Left renal cortex interstitium (tissue), 4 donors: ENCODE measurements at places on chromosomes 13 and 19. TPM values are rescaled to one million over a fixed set of nuclear protein-coding genes. Genes with fewer than 3 reads are reported as not detected.

Gene PCDH9
- 12.9 TPM for polyA plus RNA-seq

Gene MEDAG
- polyA plus RNA-seq, result 0.79 TPM

Gene VN1R2
- polyA plus RNA-seq, result 0.17 TPM

Gene FLT3LG
- 4.3 TPM for polyA plus RNA-seq

Gene IGFL2
- polyA plus RNA-seq, result not detected

Gene LSM7
- polyA plus RNA-seq, result 122 TPM

Gene ANGPTL4
- 4.9 TPM for polyA plus RNA-seq

Gene LAIR1
- polyA plus RNA-seq, result 5.6 TPM

Gene POU4F1
- polyA plus RNA-seq, result 0.04 TPM

Gene ZNF506
- polyA plus RNA-seq, result 36.7 TPM

Gene CLEC17A
- polyA plus RNA-seq, result 0.23 TPM

Gene PNMA8A
- polyA plus RNA-seq, result 75.2 TPM

Gene C5AR1
- polyA plus RNA-seq, result 3.8 TPM

Gene KIR2DL4
- not detected for polyA plus RNA-seq

DNA sequence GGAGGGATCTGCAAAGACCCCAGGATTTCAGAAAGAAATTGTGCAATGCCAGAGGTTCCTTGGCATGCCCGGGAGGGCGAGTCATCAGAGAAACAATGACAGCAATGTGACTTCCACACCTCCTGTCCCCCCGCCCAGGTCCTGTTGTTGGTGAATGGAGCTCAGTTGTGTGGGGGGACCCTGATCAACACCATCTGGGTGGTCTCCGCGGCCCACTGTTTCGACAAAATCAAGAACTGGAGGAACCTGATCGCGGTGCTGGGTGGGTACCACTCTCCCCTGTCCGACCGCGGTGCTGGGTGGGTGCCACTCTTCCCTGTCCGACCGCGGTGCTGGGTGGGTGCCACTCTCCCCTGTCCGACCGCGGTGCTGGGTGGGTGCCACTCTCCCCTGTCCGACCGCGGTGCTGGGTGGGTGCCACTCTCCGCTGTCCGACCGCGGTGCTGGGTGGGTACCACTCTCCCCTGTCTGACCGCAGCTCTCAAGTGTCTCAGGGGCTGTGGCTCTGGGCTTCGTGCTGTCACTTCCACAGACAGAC is 5.2 kb upstream of the F10 start:
- no peak for DNase-seq

DNA sequence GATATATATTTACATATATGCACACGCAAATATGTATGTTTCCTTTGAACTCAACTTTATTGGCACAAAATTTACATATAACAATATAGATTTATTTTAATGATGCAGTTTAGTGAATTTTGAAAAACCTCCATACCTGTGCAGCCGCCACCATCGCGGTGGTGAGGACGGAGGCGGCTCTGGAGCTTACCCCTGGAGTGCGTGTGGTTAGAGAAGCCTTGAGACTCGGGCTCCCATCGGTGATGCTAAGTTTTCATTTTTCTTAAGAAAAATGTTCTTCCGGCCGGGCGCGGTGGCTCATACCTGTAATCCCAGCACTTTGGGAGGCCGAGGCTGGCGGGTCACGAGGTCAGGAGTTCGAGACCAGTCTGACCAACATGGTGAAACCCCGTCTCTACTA is 31.8 kb downstream of the GJA3 start:
- no peak for DNase-seq

DNA sequence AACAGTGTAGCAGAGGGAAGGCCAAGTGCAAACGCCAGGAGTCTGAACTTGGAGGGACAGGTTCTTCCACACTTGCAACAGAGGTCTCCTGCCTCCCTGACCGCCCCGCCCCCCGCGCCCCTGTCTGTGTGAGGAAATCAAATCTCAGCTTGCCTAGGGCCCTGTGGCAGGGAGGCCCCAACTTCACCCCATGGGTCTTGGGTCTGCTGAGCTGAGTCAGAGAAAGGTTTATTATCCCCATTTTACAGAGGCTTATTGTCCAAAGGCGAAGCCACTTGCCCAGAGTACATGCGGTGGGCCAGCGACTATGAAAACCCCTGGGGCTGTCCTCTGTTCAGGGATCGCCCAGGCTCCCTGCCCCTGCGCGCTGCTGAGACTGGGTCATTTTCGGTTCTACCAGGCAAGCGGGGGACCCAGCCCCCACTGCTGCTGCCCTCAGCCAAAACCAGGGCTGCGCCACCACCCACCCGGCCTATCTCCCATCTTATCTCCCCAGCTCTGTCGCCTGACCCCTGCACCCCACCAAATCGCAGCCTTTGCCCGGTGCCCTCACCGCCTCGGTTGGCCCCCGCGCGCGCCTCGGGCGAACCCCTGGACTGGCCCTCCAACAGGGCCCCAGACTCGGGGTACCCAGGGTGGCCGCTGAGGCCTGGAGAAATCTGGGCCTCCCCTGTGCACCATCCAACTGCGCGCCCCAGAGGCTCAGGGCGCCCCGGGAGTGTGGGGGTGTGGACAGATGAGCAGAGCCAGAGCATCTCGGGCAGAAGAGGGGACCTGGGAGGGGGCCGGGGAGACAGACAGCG is 850 bp upstream of the CERS4 start:
- no peak for DNase-seq

DNA sequence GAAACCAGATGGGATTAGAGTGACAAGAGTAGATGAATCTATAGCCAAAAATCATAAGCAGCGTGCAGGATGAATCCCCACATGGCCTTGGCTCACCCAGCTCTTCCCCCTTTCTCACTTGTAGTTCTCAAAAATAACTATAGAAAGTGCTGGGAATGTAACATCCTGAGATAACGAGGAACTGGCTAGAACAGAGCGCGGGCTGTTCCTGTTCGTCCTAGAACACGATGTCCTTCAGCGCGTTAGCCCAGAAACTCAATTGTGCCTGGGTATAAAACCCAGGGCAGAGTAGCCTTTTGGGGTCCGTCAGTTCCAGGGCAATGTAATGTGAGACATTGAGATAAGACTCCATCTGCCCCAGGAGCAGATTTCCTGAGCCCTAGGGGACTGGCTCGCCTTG is 326.2 kb downstream of the TSHZ3 start:
- DNase-seq, result no peak

GRCh38 chr19:45110851-45111266 is 17.9 kb downstream of the PPP1R37 start:
- DNase-seq, result no peak

DNA sequence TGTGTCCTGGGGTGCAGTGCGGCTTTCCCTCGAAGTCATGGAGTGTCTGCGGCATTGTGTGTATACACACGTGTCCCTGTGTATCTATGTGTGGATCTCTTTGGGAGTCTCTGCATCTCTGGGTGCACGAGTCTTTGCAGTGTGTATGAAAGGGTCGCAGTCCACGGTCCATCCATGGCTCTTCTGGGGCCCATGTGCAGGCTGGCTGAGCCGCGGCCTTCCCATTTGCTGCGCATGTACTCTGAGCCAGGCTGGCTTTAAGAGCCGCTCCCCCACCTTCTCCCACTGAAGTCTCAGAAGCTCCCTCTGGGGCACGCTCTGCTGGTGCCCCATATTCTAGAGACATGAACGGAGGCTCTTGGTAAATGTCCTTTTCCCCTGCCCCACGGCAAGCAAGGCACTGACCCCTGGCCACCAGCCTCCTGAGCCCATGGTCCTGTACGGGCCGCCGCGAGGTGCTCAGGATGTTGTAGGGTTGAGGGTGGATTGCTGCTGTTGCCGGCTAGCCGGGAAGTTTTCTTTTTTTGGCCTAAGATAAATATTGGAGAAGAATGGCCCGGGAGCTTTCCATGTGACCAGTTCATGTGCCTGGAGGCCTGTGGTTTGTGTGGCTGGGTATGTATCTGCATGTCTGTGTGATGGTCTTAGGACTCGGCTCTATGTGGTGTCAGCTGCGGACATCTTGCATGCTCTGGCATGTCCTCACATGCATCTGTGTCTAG is 31.9 kb downstream of the PAK4 start:
- DNase-seq, result no peak

GRCh38 chr19:10374931-10375330 is 5.4 kb downstream of the TYK2 start:
- no peak for DNase-seq

- DNase-seq, result no peak
Observed at GRCh38 chr13:41019011-41019487, at the start of gene ELF1. Gene ELF1 (minus strand): TSS chr13:41019316. CDS start chr13:40982054, 37,262 bp downstream.

DNA sequence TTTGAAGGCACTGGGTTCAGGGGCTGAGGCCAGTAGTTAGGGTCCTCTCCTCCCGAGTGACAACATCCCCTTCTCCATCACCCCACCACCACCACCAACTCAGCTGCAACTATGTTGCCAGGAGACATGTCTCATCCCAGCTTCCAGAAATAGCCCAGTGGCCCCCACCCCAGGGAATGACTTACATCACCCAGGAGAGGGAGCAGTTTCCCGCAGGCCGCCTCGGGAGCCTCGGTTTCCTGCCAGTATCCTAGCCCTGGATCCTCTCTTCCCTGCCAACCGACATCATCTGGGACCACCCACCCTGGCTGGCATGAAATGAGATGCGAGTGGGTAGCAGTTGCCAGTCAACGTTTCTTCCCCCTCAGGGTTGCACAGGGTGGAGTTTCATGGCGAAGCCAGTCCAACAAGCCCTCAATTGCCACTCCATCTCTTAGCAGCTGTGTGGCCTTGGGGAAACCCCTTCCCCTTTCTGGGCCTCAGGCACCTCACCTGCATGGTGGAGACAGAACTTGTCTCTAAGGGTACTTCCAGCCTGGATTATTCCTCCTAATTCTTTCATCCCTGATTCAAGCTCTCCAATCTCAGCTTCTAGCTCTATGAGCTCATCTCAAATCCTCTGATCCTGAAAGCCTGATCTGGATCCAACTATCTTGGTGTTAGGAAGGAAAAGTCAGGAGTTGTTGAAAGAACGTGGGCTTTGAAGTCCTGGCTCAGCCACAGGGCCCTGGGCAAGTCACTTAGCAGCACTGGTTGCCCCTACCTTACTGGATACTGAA is 3.9 kb upstream of the GSK3A start:
- DNase-seq, result no peak

DNA sequence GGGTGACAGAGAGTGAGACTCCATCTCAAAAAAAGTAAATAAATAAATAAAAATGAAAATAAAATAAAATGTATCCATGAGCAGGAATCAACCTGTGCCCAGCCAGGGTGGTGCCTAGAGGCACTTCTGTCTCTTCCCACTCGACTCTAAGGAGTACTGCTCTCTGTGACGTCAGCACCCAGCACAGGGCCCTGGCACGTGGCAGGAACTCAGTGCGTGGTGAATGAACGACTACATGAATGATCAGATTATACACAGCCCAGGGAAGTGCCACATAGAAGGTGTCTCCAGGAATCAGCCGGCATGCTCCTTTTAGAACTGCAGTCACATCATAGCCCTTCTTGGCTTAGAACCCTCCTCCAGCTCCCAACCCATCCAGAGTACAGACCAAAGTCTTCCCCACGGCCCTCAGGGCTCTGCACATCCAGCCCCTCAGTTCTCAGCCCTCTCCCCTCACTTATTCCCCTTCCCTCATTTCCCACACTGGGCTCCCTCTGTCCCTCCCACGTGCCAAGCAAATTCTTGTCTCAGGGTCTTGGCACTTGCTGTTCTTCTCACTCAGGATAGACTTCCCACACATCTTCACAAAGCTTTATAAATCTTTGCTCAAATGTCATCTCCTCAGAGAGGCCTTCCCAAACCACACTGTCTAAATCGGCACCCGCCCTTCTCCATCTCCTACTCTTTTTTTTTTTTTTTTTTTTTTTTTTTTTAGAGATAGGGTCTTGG is 4.2 kb downstream of the CLIP3 start:
- DNase-seq, result no peak

- no peak for DNase-seq
Observed at GRCh38 chr19:49391581-49392399, 3.7 kb downstream of the KASH5 start.

DNA sequence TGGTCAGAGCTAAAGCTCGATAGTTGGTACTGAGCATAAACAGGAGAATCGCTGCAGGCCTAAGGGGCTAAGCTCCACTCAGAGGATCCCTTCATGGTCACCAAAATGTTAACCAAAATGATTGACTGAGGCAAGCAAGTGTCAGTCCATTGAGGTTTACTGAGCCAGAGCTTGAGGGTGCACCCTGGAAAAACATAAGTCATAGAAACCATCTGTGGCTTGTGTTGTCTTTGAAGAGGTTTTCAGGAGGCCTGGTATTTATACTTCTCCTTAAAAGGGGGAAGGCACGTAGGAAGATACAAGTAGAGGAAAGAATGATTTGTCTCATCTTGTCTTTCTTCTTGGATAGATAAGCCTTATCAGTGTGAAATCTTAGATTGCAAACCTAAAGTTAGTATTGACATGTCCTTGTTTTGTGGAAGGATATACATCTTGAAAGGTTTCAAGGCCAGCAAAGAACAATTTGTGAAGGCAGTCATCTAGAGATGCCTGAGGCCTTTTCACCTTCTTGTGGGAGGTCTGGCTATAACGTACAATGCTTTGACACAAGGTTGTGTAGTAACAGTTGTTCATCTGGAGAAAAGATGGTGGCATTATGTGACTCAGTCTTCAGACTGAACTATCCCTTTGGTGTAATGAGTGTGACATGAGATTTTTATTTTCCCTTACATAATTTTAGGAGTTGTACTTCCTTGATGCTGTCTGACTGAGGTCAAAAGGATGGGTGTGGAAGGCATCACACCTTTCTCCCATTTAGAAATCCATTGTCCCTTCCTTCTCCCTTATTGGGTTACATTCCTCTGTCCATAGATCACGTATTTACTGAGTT is 14.7 kb upstream of the CEACAM6 start:
- DNase-seq, result no peak

DNA sequence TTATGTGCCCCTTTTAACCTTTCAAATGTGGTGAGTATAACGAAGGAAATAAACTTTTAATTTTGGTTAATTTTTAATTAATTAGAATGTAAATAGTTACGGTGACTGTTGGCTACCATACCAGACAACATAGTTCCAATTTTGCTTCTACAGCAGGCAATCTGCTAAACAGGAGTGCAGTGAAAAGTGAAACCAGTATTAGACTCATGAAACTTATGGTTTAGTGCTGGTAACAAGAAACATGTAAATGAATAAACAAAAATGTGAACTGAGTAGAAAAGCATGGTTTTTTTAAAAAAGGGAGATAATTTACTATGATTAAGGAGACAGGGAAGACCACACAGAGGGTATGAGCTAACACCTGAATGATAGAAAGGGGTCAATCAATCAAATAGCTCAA is 478.4 kb downstream of the PCDH9 start:
- no peak for DNase-seq

GRCh38 chr19:38321646-38322196 is 2.1 kb downstream of the KCNK6 start:
- no peak for DNase-seq

DNA sequence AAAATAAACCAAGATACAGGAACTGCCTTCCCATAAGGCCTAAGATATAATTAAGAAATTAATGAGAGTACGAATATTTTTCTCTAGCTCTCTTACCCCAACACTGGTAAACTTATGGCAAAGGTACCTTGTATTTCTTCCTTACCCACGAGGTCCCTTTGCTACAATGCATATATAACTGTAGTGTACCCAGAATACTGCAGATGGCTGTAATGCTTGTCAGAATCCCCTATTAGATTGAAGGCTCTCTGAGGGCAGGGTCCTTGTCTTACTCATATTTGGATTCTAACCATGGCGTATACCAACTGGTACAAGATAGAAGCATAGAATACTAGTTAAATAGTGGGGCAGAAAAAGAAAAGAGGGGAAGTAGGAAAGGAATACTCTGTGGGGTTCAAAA is 15.1 kb downstream of the SLC25A30 start:
- no peak for DNase-seq
